A172 (cell line): ENCODE measurements at places on chromosomes 5 and 9. TPM values are rescaled to one million over a fixed set of nuclear protein-coding genes. Genes with fewer than 3 reads are reported as not detected.

The HAVCR2 gene
- total RNA-seq, result not detected in 2 replicates

The SMIM33 gene
- not detected in 2 replicates for total RNA-seq

The BARHL1 gene
- total RNA-seq, result not detected in 2 replicates

The GMCL2 gene
- total RNA-seq, result not detected in 2 replicates

The POLE3 gene
- total RNA-seq, result 87.5 and 104 TPM in 2 replicates

The IL4 gene
- total RNA-seq, result not detected in 2 replicates

The ALDH1A1 gene
- total RNA-seq, result not detected in 2 replicates

The MELK gene
- 83.1 and 91.5 TPM in 2 replicates for total RNA-seq

The PELO gene
- total RNA-seq, result 20.8 and 21.7 TPM in 2 replicates

The UNC5A gene
- total RNA-seq, result 2.9 and 3.4 TPM in 2 replicates

The TUSC1 gene
- total RNA-seq, result 27.3 and 31.2 TPM in 2 replicates

The NSUN2 gene
- total RNA-seq, result 78.1 and 95.3 TPM in 2 replicates

The TSSK1B gene
- total RNA-seq, result not detected in 2 replicates

The PHYHD1 gene
- not detected in 2 replicates for total RNA-seq

The MSX2 gene
- total RNA-seq, result 0.36 TPM in 1 of 2 replicates, not detected in the other

The TNFSF8 gene
- not detected in 2 replicates for total RNA-seq

The IFNA21 gene
- total RNA-seq, result not detected in 2 replicates

The ZNF608 gene
- 1.8 and 2.1 TPM in 2 replicates for total RNA-seq

The IRX2 gene
- total RNA-seq, result not detected in 2 replicates
